ENCODE measurements at places on chromosomes 5 and 9.

DNA sequence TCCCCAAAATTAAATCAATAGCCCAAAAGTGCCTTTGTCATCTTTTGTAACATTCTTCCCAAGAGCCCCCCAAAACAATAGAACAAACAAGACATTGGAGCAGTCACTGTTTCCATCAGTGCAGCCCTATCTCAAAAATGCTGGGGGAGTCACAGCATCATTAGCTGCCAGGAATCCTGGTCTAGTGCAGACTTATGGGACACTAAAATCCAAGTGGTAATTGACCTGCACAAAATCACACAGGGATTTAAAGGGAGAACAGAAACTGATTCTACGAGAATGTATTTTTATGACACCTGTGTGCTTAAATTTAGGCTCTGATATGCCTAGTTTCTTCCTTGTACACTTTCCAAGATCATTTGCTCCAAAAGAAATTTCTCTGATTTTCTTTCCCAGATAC is 172.9 kb downstream of the GLIS3 start:
- no peak for DNase-seq

DNA sequence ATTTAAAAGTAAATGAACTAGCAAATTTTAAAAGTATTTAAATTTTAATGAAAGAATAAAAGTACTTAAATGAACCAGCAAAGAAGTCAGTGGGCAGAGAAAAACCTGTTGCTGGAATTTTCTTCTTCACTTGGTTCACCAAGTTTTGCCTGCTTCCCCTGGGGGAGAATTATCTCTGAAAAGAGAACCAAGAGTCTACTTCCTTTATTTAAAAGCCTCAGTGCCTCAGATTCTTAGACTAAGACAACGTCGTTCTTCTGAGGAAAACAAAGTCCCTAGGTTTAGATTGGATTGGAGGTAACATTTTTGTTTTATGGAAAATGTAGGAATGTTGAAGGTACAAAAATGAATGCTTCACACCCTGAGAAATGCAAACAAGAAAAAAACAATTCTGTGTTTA is 7.4 kb upstream of the KLF4 start:
- DNase-seq: no peak

- no peak for DNase-seq
Observed at GRCh38 chr5:137627706-137628105, 108.2 kb downstream of the KLHL3 start.

DNA sequence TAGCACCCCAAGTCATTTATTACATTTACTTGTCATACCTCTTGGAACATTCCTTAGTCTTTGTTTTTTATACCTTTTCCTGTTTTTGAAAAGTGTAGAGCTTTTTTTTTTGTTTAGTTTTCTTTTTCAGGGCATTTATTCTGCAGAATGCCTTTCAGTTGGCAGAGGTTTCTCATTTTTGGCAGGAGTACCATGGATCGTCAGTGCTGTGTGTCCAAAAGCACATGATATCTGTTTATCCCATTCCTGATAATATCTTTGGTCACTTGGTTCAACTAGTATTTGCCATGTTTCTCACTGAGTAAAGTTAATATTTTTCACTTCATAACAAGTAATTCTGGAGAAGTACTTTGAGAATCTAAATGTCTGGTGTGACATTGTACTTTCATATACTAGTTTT is 10.7 kb downstream of the OGN start:
- DNase-seq: no peak

GRCh38 chr5:158309088-158309807 is 450.3 kb upstream of the CLINT1 start:
- no peak for DNase-seq

- no peak for DNase-seq
Observed at GRCh38 chr5:32536246-32536645, 49.1 kb upstream of the SUB1 start.

DNA sequence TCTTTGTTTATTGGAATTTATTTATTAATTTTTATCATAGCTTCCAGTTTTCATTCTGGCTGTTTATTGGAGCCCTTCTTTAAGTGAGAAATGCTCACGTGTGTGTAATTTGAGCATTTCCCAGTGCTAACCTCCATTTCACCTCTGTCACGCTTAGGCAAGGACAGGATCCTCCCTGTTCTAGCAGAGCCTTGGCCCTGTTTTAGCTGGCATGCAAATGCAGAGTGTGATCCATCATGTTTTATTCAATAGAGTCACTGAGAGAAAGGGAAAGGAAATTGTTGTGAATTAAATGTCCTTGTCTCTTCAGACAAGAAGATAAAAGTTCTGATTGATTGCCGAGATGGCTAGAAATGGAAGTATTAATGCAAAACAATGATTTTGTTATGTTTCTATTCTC is 137.3 kb upstream of the ACO1 start:
- DNase-seq: no peak

DNA sequence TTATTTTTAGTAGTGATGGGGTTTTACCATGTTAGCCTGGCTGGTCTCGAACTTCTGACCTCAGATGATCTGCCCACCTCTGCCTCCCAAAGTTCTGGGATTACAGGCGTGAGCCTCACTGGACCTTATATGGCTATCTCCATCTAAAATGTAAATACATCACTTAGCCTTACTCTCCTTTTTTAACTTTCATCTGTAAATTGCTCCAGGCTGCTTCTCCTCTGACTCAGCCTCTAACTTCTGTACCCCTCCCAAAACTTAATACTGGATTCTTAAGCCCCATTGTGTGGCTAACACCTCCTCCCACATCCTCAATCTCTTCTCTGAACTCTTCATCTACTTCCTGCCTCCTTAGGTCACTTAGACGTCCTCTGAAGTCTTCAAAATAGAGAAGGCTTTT is 4.0 kb downstream of the SNX30 start:
- no peak for DNase-seq

GRCh38 chr5:177134697-177135225 is 1.2 kb downstream of the NSD1 start:
- DNase-seq: no peak

- no peak for DNase-seq
Observed at GRCh38 chr5:137995077-137995748, 37.7 kb downstream of the FAM13B start.

Data from C1 segment of cervical spinal cord (tissue), 14 donors.